ENCODE measurements at places on chromosomes 11 and 22.

DNA sequence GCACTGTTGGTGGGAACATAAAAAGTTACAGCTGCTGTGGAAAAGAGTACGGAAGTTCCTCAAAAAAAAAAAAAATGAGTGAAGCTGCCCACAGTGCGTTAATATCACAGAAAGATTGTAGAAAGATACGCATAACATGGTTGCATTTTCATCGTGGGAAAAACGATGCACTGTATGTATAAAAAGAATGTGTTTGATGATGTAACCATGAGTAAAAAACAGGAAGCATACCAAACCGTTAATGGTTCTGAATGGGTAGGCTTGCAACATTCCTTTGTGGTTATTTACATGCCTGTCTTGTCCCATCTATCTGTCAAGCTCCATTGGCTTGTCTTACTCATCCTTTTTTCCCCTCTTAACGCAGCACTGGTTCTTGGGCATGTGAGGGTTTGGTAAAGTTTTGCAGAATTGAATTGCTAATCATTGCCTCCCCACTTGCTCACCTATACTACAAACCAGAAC is 33.8 kb upstream of the DKK3 start:
- DNase-seq, result peak; percentile 70

DNA sequence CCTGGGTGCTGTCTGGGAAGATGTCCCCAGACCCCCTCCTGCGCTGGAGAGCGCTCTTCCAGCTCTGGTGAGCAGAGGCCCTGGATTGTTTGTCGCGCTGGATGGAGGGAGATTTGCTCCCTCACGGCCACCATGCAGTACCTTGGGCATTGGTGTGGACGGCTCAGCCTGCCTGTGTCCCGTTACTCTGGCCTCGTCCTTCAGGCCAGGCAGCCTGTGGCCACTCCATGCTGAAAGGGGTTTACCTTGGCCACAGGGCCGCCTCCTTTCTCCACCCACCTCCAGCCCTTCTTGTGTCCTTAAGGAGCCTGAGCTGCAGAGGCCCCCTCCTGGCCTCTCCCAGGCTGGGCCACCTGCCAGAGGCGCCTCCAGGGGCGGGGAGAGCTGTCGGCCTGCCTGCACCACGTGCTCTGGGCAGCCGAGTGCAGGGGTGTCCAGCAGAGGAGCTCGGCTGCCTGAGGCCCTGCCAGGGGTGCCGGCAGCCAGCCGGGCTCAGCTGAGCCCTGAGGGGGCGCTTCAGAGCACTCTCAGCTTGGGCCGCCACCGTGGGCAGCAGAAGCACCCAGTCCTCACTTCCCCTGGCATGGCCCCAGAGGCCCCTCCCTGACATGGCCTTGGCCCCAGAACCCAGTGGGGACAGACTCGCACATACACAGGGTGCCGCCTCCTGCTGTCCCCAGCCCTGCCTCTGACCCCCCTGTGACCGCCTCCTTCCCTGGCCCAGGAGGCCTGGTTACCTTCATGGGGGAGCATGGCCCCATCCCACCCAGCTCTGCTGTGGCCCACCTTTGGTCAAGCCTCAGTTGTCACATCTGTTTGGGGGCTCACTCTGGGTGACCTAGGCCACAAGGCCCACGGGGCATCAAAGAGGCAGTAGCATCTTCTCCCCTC is 3.4 kb downstream of the CCND1 start:
- DNase-seq, result peak; percentile 74

DNA sequence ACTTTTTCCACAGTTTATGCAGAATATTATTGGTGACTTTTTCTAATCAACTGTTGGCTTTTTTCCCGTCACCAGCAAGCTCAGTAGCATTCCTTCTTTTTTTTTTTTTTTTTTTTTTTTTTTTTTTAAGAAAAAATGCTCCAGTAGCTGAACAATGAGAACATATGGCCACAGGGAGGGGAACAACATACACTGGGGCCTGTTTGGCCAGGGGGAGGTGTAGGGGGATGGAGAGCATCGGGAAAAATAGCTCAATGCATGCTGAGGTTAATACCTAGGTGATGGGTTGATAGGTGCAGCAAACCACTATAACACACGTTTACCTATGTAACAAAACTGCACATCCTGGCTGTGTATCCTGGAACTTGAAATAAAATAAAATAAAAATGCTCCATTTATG is 82.5 kb downstream of the ARHGAP42 start:
- DNase-seq, result no peak

DNA sequence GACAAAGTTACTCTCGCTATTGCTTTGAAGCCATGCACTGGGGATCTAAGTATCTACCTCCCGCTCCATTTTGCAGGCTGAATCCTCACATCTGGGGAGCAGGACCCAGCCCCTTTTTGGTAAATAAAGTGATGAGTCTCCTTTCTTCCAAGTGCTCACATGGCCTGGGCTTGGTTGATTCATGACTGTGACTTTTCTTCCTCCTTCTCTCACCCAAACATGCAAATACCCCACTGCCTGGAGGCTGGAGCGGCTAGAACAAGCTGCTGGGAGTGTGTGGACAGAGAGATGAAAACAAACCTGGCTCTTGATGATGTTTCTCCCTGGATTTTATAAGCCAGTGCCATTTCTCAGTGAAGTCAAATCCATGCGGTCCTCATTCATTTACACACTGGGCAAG is 72.7 kb downstream of the TRIM29 start:
- DNase-seq, result no peak

DNA sequence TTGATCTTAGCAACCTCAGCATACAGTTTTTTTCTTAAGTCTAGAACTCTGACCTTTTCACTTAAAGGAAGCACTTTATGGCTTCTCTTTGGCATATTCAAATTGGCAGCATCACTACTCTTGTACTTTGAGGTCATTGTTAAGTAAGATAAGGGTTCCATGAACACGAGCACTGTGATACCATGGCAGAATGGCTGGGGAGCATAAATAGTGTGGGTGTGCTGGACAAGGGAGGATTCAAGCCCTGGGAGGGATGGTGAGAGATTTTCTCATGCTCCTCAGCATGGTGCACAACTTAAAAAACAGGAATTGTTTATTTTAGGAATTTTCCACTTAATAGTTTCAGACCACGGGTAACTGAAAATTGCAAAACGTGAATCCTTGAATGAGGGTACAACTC is 111.4 kb downstream of the ATXN10 start:
- no peak for DNase-seq

DNA sequence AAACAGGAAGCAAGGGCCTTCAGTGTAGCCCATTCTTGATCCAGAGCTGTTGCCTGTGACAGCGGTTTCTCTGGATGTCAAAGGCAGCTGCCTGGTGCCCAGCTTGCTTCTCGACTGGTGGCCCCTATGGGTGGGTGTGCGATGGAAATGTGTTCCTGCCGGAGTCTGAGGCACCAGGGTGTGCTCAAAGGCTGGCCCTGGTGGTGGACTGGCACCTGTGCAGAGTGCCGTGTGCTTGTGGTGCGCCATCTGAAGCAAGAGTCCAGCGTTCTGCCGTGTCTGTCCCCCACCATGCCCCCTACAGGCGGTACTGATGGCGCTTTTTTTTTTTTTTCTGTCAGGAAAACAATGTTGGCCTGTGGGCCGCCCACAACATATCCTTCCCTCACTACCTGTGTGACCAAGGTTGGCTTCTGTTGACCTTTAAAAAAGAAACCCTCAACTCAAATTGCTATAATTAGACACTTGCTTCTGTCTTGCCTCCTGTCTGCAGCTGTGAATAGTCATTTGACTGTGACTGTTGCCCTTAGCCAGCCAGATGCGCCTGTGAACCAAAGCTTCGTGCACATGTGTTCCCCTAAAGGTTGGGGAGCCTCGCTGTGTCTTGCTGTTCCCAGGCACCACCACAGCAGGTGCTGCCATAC is 4.7 kb upstream of the RANBP1 start:
- peak; percentile 64 for DNase-seq
